Neuronal stem cell (in vitro differentiated cells): ENCODE measurements at places on chromosomes 3 and 15.

GRCh38 chr3:194687638-194688199 lies 2.0 kb downstream of the FAM43A start:
- H3K27ac ChIP-seq, result no peak overlapping the region
- peak overlapping the region; percentile 75 for H3K4me3 ChIP-seq
- peak; percentile 82 for DNase-seq
- H3K4me1 ChIP-seq, result peaks cover 4% of the 10 kb centered on the region
- peaks cover 44% of the 10 kb centered on the region for H3K27me3 ChIP-seq

DNA sequence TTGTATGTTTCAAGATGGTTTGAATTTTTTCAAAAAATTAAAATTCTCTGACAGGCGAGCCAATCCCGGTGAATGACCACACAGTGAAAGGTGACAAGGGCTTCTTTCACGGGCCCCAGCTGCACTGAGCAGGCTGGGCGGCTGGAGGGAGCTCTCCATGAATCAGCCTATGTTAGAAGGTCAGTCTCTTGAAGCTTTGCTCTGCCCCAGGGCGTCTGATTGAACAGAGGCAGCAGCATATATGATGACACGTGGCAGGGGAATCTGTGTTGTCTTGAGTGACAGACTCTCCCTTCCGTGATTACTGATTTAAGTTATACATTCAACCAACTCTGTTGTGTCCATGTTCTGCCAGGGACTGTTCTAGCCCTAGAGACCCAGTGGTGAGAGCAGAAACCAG lies 51.5 kb downstream of the ISG20 start:
- H3K27ac ChIP-seq, result no peak overlapping the region
- no peaks in the 10 kb centered on the region for H3K4me1 ChIP-seq
- H3K27me3 ChIP-seq, result no peaks in the 10 kb centered on the region

DNA sequence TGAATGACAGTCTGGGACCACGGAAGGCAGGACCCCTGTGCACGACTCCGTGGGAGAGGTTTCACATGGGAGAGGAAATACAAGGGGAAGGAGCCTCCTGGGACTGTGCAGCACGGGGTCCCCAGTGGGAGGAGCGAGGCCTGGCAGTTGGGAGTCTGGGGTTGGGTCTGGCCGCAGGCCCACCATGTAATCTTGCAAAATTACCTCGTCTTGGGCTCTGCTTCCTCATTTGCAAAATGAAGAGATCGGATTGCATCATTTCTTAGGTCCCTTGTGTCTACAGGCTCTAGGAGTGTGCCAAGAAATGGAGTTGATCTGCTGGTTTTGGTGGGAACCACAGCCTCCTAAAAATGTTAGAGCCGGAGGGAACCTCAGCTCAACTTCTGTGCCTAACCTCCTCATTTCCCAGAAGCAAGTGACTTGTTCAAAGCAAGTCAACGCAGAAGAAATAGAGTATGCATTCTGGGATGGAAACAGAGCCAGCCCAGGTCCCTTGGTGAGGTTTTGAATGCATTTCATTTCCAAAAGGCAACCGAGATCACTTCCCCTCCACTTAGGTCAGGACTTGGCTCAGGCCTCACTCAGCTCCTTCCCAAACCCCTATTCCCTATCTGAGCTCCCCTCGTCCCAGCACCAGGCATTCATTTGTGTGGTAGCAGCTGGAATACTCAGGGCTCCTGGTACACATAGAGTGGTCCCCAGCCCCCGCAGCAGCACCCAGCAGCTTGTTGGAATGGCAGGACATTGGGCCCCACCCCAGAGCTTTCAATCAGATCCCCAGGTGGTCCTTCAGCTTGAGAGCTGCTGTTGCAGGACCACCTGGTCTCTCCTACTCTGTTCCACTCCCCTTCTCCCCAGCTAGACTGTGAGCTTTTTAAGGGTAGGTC lies 267.7 kb downstream of the XXYLT1 start:
- no peak overlapping the region for H3K4me3 ChIP-seq
- H3K27ac ChIP-seq, result no peak overlapping the region
- H3K36me3 ChIP-seq, result no peaks in the 10 kb centered on the region
- no peak for DNase-seq
- H3K4me1 ChIP-seq, result no peaks in the 10 kb centered on the region
- no peaks in the 10 kb centered on the region for H3K27me3 ChIP-seq

- peaks cover 8% of the 10 kb centered on the region for H3K4me1 ChIP-seq
- H3K27ac ChIP-seq, result peak overlapping the region; percentile 94
- H3K4me3 ChIP-seq, result peak overlapping the region; percentile 61
- H3K36me3 ChIP-seq, result peaks cover 67% of the 10 kb centered on the region
Measured at GRCh38 chr3:49121132-49121736, 611 bp upstream of the USP19 start.

- H3K27me3 ChIP-seq, result no peaks in the 10 kb centered on the region
- no peaks in the 10 kb centered on the region for H3K36me3 ChIP-seq
- H3K27ac ChIP-seq, result no peak overlapping the region
Measured at GRCh38 chr3:152271501-152272236, 2.9 kb downstream of the MBNL1 start.

- no peak overlapping the region for H3K27ac ChIP-seq
- no peaks in the 10 kb centered on the region for H3K36me3 ChIP-seq
- H3K4me3 ChIP-seq, result no peak overlapping the region
- H3K27me3 ChIP-seq, result no peaks in the 10 kb centered on the region
- H3K4me1 ChIP-seq, result no peaks in the 10 kb centered on the region
- DNase-seq, result no peak
Measured at GRCh38 chr3:164230385-164231094, 847.8 kb downstream of the SI start.

DNA sequence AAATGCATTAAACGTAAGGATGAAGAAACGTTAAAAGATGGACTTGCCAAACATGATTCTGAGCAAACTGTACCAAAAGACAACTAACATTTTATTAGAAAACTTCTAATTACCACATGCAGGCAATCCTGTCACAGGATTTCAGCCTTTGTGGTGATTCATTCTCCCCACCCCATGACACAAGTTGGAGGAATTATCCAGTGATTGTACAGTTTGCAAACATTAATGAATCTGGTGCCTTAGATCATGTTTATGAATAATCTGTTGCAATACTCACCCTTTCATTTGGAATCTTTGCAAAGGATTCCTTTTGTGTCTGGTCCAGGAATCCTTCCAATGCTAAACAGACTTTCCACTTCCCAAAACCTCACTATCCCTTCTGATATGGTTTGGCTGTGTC lies 23.3 kb upstream of the ERC2 start:
- no peaks in the 10 kb centered on the region for H3K4me1 ChIP-seq
- DNase-seq, result no peak
- H3K27me3 ChIP-seq, result peaks cover 2% of the 10 kb centered on the region
- H3K36me3 ChIP-seq, result no peaks in the 10 kb centered on the region
- H3K4me3 ChIP-seq, result no peak overlapping the region

GRCh38 chr3:123431658-123432324 lies 17.1 kb downstream of the ADCY5 start:
- no peaks in the 10 kb centered on the region for H3K36me3 ChIP-seq
- no peak overlapping the region for H3K27ac ChIP-seq
- DNase-seq, result no peak
- no peaks in the 10 kb centered on the region for H3K4me1 ChIP-seq

GRCh38 chr3:16113704-16114103 lies 60.8 kb upstream of the GALNT15 start:
- no peaks in the 10 kb centered on the region for H3K36me3 ChIP-seq
- no peak for DNase-seq
- no peaks in the 10 kb centered on the region for H3K4me1 ChIP-seq

DNA sequence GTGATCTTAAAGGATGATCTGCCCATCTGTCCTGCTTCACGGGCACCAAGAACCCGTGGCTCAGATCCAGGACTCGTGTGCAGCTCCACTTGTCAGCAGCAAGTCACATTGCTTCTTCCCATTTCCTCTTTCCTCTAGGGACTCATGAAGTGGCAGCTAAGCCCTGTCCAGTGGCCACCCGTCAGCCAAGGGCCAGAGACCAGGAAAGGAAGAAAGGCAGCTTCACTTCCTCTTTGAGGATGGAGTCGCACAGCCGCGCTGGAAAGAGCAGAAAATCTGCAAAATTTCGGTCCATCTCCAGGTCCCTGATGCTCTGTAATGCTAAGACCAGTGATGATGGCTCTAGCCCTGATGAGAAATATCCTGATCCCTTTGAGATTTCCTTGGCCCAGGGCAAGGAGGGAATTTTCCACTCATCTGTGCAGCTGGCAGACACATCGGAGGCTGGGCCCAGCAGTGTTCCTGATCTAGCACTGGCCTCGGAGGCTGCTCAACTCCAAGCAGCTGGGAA lies 28.5 kb downstream of the IL16 start:
- no peak overlapping the region for H3K27ac ChIP-seq
- no peaks in the 10 kb centered on the region for H3K4me1 ChIP-seq
- H3K27me3 ChIP-seq, result no peaks in the 10 kb centered on the region
- H3K4me3 ChIP-seq, result no peak overlapping the region

DNA sequence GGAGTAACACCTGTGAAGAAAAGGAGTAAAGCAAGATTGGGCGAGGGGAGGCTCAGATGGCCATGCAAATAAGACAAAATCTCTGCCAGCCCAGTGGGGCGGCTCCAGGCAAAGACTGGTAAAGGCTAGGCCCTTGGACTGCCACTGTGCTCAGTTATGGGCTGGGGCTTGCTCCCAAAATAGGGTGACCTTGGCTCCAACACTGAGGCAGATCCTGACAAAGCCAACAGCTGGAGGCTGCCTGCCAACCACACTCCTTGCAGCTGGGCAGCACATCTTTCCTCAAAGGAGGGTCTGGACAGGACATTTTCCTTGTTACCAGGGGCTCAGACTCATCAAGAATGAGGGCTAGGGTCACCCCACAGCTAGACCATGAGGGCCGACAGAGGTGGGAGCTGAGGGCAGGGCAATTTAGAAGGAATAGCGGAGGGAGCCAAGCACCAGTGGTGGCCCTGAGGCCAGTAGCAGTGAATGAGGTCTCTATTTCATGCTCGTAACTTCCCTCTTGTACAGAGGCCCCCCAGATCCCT lies 86.1 kb downstream of the CHRD start:
- DNase-seq, result no peak
- H3K36me3 ChIP-seq, result no peaks in the 10 kb centered on the region
- no peak overlapping the region for H3K4me3 ChIP-seq
- H3K27ac ChIP-seq, result no peak overlapping the region
- peaks cover 2% of the 10 kb centered on the region for H3K4me1 ChIP-seq
- H3K27me3 ChIP-seq, result peaks cover 20% of the 10 kb centered on the region

DNA sequence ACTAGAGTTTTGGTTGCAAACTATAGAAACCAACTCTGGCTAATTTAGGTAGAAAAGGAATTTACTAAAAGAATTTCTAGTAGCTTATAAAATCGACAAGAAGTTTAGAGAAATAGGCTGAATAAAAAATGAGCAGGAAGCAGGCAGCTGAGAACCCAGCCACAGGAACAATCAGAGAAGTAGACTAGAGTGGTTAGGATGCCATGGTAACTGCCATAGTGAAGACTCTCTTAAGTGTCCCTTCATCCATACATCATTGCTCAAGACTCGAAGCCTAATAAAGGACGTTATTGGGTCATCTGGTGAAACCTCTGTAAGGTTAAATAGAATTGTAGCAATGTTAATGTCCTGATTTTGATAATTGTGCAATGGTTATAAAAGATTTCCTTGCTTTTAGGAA lies 13.8 kb downstream of the AVEN start:
- no peaks in the 10 kb centered on the region for H3K36me3 ChIP-seq
- H3K27ac ChIP-seq, result no peak overlapping the region
- no peaks in the 10 kb centered on the region for H3K27me3 ChIP-seq
- no peak for DNase-seq

DNA sequence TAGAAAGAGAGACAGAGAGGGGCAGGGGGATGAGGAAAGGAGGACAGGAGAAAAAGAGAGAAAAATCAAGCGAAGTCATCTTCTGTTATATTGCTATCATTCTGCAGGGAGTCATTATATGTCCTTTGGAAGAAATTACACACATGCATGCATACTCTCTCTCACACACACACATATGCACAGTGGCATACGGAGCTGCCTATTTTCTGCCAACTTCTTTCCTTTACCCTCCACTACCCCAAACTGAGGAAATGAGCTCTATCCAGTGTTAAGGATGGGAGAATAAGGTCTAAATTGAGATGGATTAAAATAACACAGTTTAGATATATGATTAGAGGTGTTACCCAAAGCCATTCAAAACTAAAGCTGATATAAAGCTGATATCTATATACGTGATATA lies 48.8 kb downstream of the PDZRN3 start:
- peaks cover 3% of the 10 kb centered on the region for H3K4me1 ChIP-seq
- no peak overlapping the region for H3K27ac ChIP-seq
- H3K27me3 ChIP-seq, result no peaks in the 10 kb centered on the region
- no peak overlapping the region for H3K4me3 ChIP-seq

DNA sequence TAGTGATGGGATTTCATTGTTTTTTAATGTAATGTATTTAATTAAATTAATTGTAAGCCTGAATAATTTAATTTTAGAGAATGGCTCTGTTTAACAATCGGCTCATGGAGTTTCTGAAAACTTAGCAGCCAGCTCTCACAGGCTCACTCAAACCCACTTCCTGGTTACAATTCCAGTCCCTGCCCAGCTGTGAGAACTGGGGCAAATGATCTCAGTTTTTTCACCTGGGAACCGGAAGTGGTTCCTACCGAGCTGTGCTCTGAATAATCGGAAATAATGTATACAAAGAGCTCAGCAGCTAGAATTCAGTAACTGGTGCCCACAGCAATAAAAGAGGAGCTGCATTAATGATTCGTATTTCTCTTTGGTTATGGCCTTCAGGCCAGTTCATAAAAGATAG lies 244.3 kb upstream of the MCTP2 start:
- no peaks in the 10 kb centered on the region for H3K36me3 ChIP-seq
- no peak for DNase-seq
- peaks cover 13% of the 10 kb centered on the region for H3K4me1 ChIP-seq
- no peak overlapping the region for H3K27ac ChIP-seq
- H3K27me3 ChIP-seq, result no peaks in the 10 kb centered on the region
- H3K4me3 ChIP-seq, result no peak overlapping the region

DNA sequence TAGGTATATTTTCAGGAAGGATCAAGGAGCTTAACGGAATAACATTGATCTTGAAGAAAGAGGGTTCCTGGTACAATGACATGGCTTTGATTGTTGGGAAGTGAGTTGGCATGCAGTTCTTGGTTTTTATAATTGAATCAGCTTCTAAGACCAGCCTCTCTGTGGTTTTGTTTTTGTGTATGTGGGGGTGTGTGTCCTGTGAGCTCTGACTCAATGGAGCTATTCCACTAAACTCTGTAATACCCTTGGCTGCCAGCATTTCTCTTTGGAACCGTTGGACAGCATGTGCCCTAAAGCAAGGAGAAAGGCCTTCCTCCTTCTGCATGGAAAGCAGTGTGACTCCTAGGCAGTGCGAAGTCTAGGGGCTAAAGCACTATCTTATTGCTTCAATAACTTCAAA lies 124.8 kb downstream of the EDEM1 start:
- no peak for DNase-seq
- H3K4me1 ChIP-seq, result no peaks in the 10 kb centered on the region
- no peak overlapping the region for H3K4me3 ChIP-seq
- H3K27ac ChIP-seq, result no peak overlapping the region

GRCh38 chr3:32245200-32245599 lies 6.7 kb downstream of the CMTM8 start:
- H3K27ac ChIP-seq, result no peak overlapping the region
- H3K27me3 ChIP-seq, result no peaks in the 10 kb centered on the region
- peaks cover 2% of the 10 kb centered on the region for H3K4me1 ChIP-seq

DNA sequence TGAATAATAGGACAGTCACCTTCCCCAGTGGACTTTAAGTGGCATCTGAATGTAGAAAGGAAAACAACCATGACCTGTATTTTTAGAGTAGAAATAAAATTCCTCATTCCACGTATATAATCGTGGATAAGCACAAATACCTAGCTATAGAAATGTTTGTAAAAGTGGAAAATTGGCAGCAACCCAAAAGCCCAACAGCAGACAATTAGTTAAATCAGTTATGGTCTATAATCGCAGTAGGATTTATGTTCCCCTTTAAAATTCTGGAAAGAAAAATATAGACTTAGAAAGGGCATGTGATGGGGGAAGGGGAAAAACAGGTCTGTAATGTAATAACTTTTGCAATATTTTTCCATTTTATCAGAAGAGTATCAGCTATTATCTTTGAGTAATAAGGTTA lies 241.9 kb upstream of the ST8SIA2 start:
- no peaks in the 10 kb centered on the region for H3K27me3 ChIP-seq
- H3K36me3 ChIP-seq, result peaks cover 2% of the 10 kb centered on the region
- no peaks in the 10 kb centered on the region for H3K4me1 ChIP-seq
- DNase-seq, result no peak
